ENCODE measurements at places on chromosomes 1 and 21.

DNA sequence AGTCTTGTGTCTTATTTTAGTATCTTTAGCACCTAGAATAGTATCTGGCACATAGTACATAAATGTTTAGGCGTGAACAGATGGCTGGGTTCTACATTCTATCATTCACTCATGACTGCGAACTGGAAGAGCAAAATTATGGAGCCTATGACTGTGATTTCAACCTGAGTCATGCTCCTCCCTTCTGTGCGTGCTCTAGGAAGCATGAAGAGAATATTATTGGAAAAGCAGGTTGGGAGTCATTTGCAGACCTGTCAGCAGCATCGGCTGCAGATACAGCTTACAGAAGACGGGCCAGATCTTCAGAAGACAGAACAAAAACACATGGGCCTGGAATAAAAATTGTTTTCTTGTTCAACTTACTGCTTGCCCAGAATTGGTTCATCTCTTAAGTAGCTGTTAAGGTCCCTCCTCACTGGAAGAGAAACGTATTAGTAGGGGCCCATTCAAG lies 344.0 kb upstream of the USP24 start:
- DNase-seq = no peak

DNA sequence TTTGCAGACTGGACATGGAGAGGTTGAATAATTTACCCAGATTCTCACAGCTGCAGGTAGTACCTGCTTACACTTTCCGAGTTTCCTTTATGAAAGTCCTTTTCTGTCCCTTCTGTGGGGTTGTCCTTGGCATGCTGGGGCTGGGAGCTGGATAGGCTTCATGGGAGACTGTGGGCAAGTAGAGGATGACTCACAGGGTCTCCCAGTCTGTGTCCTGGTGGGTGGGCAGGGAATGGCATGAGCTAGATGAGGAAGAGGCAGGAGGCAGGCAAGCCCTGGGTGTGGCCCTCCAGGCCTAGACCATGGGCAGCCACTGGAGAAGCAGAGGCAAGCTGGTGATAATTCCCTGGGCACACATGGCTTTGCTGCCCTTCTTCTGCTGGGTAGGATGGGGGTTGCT lies 80.6 kb downstream of the NAV1 start:
- no peak for DNase-seq

DNA sequence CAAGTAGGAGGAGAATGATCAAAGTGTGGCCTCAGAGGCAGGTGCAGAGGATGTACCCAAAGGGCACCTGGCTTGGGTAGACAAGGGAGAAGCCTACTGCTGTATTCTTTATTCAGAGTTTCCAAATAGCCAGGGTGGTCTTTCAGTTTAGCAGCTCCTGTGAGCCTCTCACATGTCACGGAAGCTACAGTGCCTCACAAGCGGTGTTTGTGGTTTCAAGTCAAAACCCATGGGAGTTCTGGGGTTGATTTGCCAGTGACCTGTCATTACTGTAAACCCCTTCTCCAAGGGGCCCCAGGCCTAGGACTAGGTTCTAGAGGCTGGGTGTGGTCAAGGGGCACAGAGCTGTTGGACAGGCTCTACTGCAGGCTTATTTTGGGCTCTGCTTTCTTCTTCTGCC lies 10.2 kb upstream of the IL10 start:
- DNase-seq = no peak

DNA sequence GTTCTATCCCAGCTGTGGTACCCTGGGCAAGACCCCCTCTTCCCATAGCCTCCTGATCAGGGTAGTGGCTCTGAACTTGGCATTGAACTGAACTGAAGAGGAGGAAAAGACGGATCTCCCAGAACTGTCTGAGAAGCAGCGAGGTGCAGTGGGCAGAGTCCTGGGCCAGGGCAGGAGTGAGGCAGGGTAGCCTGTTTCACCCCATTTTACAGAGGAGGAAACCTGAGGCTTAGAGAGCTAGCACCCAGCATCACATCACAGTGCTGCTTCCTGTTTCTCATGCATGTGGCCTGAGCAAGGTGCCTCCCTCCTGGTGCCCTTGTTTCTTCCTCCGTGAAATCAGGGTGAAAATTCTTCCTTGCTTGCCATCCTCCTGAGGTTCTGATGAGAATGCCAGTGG lies 17.1 kb downstream of the ZNF362 start:
- no peak for DNase-seq

GRCh38 chr1:43439781-43440180 lies 13.9 kb downstream of the HYI start:
- no peak for DNase-seq

GRCh38 chr1:211258310-211258755 lies 833 bp upstream of the RCOR3 start:
- no peak for DNase-seq

DNA sequence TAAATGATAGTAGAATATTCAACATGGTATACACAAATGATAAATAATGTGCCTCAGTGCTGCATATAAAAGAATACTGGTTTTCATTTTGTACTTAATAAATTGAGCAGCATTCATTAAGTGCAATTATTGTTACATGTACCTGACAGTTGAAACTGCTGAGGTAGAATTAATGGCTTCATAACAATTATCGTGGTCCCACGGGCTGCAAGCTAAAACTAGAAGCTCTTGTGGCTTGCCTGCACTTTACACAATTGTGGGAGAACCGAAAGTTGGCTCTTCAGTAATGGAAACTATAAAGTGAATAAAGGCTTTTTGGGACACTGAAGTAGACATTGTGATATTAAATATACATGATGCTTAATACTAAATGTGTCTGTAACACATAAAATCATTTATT lies 23.2 kb downstream of the INSL5 start:
- no peak for DNase-seq

- DNase-seq = no peak
Observed at GRCh38 chr21:15653710-15654109, 76.1 kb upstream of the USP25 start.

Data from stimulated activated CD8-positive, alpha-beta memory T cell treated with anti-CD3 and anti-CD28 coated beads, Interleukin-15, amount 100 ng/mL, for 24 hours (primary cell).